ENCODE measurements at places on chromosomes 4 and X.

DNA sequence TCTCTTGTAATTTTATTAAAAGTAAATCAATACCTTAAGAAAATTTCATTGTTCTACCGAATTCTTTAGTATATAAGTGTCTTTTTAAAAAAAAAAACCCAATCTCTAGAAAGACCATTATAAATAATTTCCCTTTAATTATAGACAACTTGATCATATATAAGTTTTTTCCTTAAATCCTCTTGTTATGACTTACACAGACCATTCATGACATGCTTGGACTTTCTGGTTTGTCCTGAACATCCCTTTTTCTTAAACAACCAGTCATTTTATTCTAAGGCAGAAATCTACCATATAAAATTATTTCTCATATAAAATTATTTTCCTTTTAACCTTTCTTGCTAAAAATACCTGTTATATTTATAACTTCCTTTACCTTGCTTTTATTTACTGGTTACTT, 15.4 kb upstream of the FHDC1 start:
- DNase-seq: no peak

DNA sequence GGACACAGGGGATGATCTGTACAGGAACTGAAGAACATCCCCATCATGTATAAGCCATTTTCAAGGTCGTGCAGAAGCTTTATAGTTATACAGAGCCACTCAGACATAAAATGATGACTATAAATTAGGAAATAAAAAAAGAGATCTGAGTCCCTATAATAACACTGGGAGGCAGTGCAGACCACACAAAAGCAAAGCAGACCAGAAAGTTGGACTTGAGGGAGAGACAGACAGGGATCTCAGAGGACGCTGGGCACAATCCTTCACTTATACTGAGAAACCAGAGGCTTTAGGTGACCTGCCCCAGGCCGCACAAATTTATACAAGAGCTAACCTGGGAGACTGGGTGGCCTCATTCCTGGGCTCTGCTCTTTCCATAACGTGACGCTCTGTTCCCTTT, 70.5 kb downstream of the HADH start:
- DNase-seq: no peak

DNA sequence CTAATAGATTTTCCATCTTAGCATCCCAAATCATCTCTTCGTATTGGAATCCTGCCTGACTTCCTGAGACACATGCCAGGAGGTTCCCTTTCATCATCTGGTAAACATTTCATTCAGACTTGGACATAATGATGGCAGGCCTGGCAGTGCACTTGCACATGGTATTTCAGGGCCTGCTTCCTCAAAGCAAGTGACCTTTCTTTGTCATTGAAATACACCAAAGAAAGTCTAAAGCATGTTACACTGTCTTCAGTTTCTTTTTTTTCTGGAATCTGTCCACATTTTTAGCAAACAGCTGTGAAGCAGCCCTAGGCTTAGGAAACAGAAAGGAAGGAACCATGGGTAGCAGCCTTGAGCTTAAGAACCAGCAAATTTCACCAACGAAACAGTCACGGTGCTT, 205.9 kb upstream of the VCX start:
- no peak for DNase-seq

DNA sequence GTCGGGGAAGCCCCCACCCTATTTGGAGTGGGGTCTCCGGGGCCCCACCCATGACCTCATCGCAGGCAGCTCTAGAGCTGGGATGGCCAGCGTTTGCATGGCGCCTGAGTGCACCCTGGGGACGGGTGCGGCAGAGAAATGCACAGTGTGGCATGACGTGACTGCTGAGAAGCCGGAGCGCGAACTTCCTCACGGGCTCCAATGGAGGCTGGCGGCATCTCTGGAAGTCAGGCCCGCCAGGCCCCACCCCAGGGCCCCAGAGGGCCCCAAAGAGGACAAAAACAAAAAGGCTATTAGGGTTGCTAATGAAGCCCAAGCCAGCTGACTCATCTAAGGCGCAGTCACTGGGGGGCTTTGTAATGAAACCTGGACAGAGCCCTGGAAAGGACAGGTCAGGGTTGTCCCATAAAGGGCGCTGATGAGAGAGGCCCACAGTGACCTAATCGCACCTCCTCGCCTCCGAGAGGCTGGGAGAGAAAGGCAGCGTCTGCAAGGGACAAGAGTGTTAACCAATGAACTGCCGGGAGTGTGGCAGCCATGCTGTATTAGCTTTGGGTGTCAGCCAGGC, 86.0 kb upstream of the C1QTNF7 start:
- no peak for DNase-seq

DNA sequence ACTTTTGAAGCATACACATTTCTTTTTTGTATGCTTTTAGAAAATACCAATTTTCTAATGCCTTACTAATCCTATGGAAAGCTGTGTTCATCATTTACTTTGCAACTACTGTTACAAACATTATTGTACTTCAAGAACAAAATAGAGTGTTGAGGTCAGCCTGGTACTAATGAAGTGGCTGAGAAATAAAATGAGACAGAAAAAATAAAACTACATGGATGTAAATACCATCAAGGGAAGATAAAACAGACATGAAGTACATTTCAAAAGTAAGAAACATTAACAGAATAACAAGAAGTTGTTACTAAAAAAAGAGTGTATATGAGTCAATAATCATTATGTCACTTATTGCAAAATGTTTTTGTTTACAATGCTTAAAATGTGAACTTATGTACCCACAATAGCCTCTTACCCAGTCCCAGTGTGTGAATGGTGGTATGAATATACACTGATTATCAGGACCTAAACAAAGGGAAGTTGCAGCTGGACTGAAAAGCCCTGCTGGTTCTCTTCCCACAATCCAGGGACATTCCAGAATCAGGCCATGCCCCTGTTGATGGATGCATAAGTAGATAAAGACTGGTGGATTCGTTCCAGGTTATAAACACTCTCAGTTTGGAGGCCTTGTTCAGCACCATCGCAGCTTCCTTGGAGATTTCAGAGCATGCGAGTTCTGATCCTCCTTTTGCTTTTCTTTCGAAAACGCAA, 2.4 kb upstream of the CSN3 start:
- DNase-seq: no peak

- DNase-seq: no peak
These were observed 15.4 kb downstream of the ANXA3 start for GRCh38 chr4:78566834-78567499.

DNA sequence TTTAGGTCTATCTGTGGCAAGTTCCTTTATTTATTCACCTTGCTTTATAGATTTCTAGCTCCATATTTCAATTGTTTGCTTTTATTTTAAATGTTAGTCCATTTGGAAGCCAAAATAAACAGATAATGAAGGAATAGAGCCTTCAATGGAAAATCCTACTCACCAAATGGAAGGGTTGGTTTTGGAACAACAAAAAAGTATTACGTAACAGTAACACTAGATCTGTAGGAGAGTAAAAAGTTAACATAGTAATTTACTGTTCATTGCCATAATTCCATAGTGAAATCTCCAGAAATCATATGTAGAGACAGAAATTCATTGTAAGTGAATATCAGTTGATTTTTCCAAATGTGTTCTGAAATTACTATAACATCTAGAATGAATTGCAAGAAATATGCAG, 34.6 kb downstream of the NWD2 start:
- DNase-seq: no peak

DNA sequence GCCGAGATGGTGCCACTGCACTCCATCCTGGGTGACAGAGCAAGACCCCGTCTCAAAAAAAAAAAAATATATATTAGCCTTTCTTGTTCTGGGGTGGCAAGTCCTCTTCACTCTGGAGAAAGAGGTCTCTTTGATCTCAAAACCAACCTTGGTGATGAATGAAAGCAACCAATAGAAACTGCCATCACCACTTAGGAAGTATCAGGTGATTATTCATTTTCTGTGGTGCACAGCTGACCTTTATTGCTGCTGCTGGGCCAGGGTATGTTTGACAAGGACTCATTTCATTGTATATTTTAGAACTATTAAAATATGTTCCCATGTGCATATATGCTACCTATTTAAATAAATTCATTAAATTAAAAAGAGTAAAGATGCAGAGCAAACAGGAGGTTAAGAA, 76.0 kb upstream of the KIT start:
- DNase-seq: no peak

- no peak for DNase-seq
These were observed 32.5 kb downstream of the SORBS2 start for GRCh38 chr4:185779517-185779916.

DNA sequence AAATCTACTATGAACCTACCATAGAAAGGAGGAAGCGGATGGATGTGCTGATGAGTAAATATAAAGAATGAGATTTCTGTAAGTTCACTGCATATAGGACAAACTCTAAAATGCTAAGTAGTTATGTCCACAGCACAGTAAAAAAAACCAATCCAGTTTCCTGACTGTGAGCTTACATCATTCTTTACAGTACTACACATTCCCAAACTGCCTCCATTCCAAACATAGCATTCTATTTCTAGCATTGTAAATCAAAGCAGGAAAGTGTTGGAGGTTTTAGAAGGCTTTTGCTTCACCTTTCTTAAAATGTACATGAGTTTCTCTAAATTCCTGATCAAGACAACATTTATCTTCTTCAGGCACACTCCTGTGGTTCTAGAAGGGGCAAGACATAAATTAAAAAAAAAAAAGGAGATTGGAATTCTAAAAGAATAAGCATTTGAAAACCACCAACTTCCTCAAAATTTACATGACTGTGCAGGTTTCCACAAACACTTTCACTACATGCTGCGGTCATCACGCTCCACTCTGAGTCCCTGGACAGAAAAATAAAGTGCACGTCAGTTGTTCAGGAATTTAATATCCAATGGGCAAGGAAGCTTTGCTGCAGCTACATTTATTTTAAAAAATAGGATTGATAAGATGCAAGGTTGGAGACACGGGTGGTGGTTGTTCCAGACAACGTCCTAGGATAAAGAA, 297.6 kb upstream of the STS start:
- DNase-seq: no peak

DNA sequence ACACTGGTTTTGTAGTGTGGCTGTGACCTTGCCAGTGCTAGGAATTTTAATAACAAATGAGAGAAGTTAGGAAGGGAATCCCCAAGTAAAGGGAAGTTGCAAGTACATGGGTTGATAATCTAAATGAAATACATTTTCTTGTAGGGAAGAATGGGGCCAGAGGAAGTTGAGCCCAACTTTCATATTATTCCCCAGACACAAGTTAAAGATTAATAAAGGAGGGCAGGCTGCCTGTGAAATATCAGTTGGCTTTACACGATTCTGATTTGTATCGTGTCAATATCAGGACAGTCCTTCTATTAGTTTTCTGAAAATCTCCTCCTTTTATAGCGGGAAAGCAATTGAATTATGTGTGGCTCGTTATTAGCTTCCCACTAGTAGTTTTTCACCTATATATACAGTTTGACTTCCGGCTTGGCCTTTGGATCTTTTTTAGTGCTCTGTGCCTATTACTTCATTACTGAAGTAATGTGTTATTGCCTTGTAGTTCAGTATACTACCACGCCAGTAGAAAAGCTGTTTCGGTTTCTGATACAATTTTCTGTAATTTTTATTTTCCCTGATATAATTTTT, 1.7 kb downstream of the PDLIM5 start:
- DNase-seq: no peak

GRCh38 chr4:76772498-76773106, 125.3 kb downstream of the SOWAHB start:
- DNase-seq: no peak

DNA sequence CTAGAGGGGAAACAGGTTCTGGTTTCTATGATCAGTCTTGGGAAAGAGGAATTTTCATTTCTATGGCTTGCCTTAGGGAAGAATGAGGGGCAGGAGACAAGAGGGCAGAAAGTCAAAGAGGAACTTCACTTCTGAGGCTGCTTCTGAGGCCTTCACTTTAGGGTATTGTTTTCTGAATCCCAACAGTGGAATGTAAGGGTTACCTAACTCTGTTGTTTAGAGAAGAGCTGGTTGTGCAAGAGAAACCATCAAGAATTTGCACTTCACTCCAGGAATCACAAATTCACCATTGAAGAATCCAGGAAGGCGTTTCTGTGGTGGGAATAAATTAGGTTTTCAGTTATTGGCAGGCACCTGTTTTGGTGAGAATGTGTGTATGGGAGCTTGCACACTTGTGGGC, 126.7 kb upstream of the AMOT start:
- DNase-seq: no peak
